ENCODE measurements at places on chromosomes 12 and 14.

- peak; percentile 45 for DNase-seq
Measured at GRCh38 chr14:59464486-59465315, 479 bp downstream of the GPR135 start.

- DNase-seq, result no peak
Measured at GRCh38 chr14:61395115-61395725, 73.8 kb downstream of the PRKCH start.

GRCh38 chr14:38121320-38122020 is 86.2 kb upstream of the SSTR1 start:
- no peak for DNase-seq

GRCh38 chr12:1768615-1769014 is 51.8 kb upstream of the LRTM2 start:
- DNase-seq, result no peak

GRCh38 chr14:67527756-67528155 is 5.3 kb upstream of the PLEKHH1 start:
- no peak for DNase-seq

DNA sequence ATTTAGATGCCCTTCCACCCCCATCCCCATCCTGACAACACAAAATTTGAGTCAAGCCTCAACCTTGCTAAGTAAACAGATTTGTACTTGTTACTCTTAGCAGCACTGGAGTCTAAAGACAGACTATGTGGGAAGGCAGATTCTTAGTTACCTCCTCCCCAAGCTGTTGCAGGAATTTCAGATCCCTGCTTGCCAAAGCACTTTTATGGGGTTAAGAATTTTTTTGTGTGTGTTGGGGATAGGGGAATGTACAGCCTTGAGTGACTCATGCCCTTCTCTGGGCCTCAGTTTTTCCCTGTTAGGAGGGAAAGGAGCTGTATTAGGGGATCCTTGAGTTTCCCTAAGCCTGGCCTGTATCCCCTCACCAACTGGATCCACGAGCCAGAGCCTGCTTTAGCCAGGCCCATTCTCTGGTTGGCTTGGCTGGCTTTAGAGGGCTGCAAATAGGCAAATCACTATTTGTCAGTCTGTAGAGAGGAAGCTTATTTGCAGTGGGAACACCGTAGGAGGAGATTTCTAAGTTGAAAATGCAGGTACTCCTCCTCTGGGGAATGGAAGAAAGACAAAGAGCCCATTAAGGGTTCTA is 27.7 kb upstream of the RNU6-8 start:
- DNase-seq, result no peak

DNA sequence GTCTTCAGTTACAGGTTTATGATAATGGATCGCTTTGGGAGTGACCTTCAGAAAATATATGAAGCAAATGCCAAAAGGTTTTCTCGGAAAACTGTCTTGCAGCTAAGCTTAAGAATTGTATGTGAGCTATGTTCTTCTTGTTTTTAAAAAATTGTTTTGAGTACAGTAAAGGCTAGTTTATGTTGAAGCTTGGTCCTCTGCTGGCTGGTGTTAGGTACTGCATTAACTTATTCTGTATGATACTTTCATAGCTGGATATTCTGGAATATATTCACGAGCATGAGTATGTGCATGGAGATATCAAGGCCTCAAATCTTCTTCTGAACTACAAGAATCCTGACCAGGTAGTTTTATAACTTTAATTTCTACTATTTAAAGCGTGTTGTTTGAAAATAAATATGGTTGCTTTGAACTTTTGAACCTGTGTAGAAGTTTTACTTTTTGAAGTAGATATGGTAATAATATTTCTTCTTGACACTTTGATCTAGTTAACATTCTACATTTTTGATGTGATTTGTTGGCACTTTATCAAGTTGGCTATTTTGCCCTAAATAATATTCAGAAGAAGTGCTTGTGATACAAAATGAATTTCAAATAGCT is 55.7 kb downstream of the VRK1 start:
- DNase-seq, result no peak

- DNase-seq, result no peak
Measured at GRCh38 chr12:95997911-95998510, 1.9 kb upstream of the HAL start.

GRCh38 chr14:73887694-73888459 is 1.2 kb downstream of the ZNF410 start:
- DNase-seq, result no peak

- DNase-seq, result no peak
Measured at GRCh38 chr14:55349565-55349964, 62.1 kb downstream of the ATG14 start.

Measured in activated T-helper 9 cell treated with anti-CD3 and anti-CD28 coated beads, Interleukin-2, amount 50 U/mL, for 16 hours (primary cell).